Activated naive CD8-positive, alpha-beta T cell treated with anti-CD3 and anti-CD28 coated beads, Interleukin-2, amount 50 U/mL, for 16 hours (primary cell): ENCODE measurements at places on chromosomes 2 and 18.

DNA sequence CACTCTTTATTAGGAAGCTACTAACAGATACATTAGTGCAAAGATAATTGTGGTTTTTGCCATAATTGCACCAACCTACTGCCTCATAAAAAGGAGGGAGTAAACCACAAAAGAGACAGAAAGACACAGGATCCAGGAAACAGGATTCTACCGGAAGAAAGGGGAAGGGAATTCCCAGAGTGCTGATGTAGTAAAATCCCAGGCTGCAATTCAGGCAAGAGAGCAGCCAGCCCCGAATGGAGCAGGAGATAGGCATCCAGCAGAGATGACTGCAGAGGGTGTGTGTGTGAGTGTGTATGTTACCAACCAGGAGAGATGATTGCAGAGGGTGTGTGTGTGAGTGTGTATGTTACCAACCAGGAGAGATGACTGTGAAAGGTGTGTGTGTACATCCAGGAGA, 84.4 kb downstream of the KCNS3 start:
- DNase-seq, result no peak

DNA sequence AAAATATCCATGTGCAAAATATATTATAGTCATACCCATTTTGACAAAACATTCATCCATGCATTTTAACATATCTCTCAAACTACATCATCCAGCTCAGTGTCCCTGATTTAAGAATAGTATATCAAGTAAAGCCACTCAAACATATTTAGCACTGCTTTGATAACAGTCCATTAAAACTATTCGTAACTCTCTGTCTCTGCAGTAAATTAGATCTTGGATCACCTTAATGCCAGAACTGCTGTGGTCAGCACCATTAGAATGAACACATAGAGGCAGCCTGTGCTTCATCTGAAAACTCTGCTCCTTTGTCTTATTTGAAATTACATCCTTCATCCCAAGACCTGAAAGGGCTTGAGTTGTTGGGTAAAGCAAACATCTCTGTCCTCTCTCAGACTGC, 234.0 kb downstream of the MBD2 start:
- DNase-seq, result no peak

- DNase-seq, result no peak
Observed at GRCh38 chr2:182650704-182651103, 65.4 kb upstream of the DNAJC10 start.

- no peak for DNase-seq
Observed at GRCh38 chr2:190592831-190593230, 56.1 kb upstream of the NAB1 start.

- no peak for DNase-seq
Observed at GRCh38 chr2:151774506-151774905, 40.2 kb upstream of the NEB start.

- DNase-seq, result no peak
Observed at GRCh38 chr2:176063958-176064357, 19.8 kb downstream of the EVX2 start.

- DNase-seq, result no peak
Observed at GRCh38 chr18:75518007-75518406, 90.5 kb upstream of the SMIM21 start.

- DNase-seq, result no peak
Observed at GRCh38 chr18:8834881-8835280, 129.5 kb downstream of the MTCL1 start.

DNA sequence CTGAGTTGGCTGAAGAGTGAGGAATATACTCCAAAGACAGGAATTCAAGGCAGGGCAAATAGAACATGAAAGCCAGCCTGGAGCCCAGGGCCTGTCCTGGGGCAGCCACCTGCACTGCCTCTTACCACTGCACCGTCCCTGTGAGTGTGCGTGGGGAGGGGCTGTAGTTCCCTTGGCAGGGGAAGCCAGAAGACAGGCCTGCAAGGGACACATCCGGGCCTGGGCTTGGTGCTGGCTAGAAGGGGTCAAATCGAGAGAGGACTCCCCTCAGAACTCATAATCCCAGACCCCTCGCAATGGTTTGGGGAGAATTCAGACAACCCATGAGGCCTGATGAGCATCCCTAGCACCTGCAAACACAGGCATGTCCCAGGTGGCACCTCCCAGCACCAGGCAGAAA, 87.0 kb downstream of the HDAC4 start:
- DNase-seq, result no peak

- no peak for DNase-seq
Observed at GRCh38 chr2:64874593-64874992, 114.6 kb upstream of the SLC1A4 start.

- DNase-seq, result no peak
Observed at GRCh38 chr2:128178650-128179460, 87.9 kb downstream of the UGGT1 start.
